ENCODE measurements at places on chromosomes 16 and 17. TPM values are rescaled to one million over a fixed set of nuclear protein-coding genes. Genes with fewer than 3 reads are reported as not detected.

SNX20 gene
- total RNA-seq = 2.2 TPM

DNA sequence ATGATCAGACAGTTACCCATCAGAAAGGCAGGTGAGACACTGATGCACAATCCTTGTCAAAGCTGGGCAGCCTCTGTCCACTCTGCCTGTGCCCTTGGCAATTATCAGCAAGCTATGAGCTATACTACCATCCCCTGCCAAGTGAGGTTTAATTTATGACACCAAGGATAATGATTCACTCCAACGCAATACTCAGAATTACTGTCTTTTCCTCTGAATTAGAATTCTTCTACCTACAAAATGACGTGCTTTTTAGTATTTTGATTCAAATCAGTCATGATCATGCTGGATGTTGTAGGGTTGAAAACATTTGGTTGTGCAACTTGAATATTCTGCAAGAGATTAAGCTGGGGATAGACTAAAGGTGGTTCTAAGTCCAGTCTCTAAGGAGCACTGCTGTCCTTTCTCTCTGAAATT, 116.8 kb upstream of the SOX9 start:
- DNase-seq = no peak

DNA sequence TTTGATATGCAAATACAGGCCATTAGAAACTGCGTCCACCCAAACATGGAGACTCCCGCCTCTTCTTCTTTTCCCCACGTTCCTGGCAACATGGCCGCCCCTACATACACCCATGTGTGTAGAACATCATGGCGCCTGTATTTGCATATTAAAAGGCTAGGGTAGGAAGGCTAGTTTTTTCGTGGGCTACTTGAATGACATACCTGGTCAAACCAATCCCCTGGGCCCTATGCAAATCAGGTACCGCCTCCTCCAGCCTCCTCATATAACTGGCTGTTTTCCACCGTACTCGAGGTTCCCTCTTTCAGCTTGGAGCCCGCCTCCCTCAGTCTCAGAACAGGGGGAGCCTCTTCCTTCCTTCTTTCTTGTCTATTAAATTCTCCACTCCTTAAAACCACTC, 840 bp upstream of the CD300LB start:
- DNase-seq = peak; percentile 79

GRCh38 chr16:72468582-72468981, 296.6 kb upstream of the PMFBP1 start:
- no peak for DNase-seq

TRPV3 gene
- total RNA-seq = 3.2 TPM

GTF3C1 gene
- total RNA-seq = 133 TPM

DNA sequence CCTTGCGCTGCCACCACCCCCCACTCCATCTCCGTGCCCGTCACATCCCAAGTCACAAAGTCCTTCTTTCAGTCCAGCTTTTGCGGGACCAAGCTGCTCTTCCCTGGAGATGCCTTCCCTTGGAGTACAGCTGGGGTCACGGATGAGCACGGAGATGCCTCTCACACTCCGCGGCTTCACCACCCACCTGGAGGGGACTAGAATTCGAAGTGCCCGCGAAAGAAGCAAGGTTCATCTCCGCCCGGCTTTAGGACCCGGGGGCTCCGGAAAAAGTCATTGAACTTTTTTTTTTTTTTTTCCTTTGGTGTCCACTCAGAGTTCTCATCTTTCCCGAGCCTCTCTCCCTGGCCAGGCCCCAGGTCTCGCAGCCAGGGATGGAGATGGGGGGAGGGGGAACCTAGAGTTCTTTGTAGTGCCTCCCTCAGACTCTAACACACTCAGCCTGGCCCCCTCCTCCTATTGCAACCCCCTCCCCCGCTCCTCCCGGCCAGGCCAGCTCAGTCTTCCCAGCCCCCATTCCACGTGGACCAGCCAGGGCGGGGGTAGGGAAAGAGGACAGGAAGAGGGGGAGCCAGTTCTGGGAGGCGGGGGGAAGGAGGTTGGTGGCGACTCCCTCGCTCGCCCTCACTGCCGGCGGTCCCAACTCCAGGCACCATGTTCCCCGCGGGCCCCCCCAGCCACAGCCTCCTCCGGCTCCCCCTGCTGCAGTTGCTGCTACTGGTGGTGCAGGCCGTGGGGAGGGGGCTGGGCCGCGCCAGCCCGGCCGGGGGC, at the start of gene FKBP10:
TSS of gene FKBP10 (plus strand) at position 624 of the 771 bp plus-strand sequence. CDS start at position 655, 31 bp downstream.
- DNase-seq = no peak

- no peak for DNase-seq
Observed at GRCh38 chr17:51706093-51706492, 445.7 kb downstream of the UTP18 start.

GRCh38 chr17:30545024-30545423, 67.8 kb downstream of the GOSR1 start:
- no peak for DNase-seq
